CD4-positive, alpha-beta memory T cell (primary cell): ENCODE measurements at places on chromosomes 6 and 20. TPM values are rescaled to one million over a fixed set of nuclear protein-coding genes. Genes with fewer than 3 reads are reported as not detected.
A peak's percentile ranks its signal among the peaks of the same experiment; 100 is the strongest.

DNA sequence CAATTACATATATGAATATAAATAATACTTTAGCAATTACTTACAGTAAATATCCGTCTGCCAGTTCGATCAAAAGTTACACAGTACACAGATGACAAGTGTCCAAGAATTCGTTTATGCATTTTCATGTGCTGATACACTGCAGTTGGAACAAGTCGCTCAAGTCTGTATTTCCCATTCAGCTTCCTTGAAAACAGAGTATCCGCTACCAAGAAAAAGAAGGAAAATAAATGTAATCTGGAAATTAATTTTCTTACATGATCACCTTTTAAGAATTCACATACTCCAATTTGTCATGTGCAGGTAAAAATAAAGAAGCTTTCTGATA, 35.3 kb downstream of the PHIP start:
- no peak for DNase-seq

DNA sequence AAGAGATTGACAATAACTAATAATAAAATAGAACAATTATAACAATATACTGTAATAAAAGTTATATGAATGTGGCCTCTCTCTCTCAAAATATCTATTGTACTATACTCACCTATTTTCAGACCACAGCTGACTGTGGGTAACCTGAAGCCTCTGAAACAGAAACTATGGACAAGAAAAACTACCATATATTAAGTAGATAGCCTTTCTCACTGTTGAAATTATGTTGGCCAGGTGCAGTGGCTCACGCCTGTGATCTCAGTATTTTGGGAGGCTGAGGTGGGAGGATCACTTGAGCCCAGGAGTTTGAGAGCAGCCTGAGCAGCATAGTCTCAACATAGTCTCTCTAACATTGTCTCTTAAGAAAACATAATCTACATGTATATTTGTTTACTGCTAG, 89.9 kb downstream of the DOK5 start:
- no peak for DNase-seq

Gene PTGIS
- not detected for total RNA-seq

Gene SPAG4
- total RNA-seq: 0.47 TPM

- DNase-seq: no peak
These were observed 29.1 kb downstream of the TRAM2 start for GRCh38 chr6:52547647-52548352.

- DNase-seq: no peak
These were observed 155.9 kb upstream of the INSM1 start for GRCh38 chr20:20211988-20212518.

- peak; percentile 25 for DNase-seq
These were observed 46.6 kb upstream of the EDN3 start for GRCh38 chr20:59253779-59254319.
